ENCODE measurements at places on chromosomes 3 and 15.
A peak's percentile ranks its signal among the peaks of the same experiment; 100 is the strongest.

DNA sequence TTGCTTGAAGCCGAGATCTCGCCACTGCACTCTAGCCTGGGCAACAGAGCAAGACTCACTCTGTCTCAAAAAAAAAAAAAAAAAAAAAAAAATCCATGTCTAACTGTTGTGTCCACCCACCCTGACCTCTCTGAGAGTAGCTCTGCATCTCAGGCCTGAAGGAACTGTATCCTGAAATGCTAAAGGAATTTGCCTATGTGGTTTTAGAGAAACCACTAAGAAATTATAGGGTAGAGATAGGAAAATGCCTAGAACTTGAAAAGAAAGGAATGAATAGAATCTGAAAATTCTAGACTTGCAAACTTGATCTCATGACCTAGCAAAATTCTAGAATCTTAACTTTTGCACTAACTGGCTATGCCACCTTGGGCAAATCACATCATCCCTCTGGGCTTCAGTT, 217.5 kb upstream of the ROPN1 start:
- DNase-seq = peak; percentile 3

- no peak for DNase-seq
Measured at GRCh38 chr3:4306860-4307259, 3.7 kb downstream of the SETMAR start.

- DNase-seq = no peak
Measured at GRCh38 chr3:24299246-24299805, 195.3 kb downstream of the THRB start.

GRCh38 chr3:5292512-5292911, 105.0 kb downstream of the EDEM1 start:
- no peak for DNase-seq

DNA sequence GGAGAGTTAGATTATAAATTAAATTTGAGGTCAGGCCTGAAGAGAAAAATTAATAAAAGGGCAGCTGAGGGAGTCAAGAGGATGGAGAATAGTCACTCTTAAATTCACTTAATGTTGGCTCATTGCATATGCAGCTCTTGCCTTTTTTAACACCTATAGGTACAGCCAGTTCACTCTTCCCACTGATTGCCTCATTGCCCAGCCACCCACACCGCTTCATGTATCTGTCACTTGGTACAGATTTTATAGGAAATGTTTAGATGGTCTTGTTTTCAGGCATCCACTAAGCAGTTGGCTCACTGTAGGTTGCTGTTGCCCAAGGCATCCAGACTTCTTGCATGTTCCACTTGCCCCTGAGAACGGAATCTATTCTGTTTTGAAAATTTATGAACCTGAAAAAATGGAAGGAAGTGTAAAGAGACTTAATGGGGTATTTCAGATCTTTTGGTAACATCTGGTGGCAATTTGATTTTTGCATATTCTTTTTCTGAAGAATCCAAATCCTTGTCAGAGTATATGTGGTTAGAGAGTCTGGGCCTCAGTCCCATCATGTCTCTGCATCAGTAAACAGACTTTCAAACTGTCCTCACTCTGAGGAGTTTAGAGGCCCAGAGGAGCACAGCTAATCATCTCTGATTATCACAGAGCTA, 151.9 kb downstream of the RBPMS2 start:
- peak; percentile 11 for DNase-seq

- DNase-seq = no peak
Measured at GRCh38 chr15:46938169-46938568, 779.1 kb upstream of the SEMA6D start.

- DNase-seq = no peak
Measured at GRCh38 chr3:11591002-11591355, 52.7 kb downstream of the VGLL4 start.

- DNase-seq = no peak
Measured at GRCh38 chr3:105979961-105980360, 111.1 kb upstream of the CBLB start.

GRCh38 chr3:122186372-122186771, 2.9 kb downstream of the CASR start:
- no peak for DNase-seq

DNA sequence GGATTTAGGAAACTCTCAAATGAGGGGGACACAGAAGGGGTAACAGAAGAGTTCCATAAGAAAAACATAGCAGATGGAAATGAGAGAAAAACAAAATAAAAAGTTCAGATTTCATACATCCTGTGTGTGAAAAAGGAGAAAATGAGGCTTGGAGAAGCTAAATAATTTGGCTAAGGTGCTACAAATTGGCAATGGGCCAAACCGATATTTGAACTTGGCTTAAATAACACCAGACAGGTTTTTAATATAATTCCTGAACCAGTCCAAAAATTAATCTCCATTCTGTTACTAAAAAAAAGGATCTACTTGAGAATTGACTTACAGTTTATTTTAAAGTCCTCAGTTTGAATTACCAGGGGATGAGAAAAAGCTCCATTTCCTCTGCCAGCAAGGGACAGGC, 342.9 kb upstream of the DPH6 start:
- DNase-seq = no peak

GRCh38 chr3:72681598-72681997, 166.6 kb downstream of the SHQ1 start:
- DNase-seq = no peak

DNA sequence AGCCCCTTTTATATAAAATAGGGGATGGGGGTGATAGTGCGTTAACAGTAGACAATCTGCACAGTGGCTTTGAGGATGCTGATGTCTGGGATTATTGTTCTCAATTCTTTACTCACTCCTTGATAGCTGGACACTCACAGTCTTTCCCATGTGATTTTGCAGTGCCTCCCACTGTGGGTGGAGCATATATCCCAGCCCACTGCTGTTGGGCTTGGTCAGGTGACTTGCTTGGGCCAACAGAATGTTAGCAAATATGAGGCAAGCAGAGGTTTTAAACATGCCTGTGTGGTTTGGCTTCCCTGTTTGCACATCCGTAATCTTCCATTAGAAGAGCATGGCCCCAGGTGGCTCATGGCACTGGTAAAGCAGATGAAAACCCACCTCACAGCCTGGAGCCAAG, 46.5 kb downstream of the CPA3 start:
- DNase-seq = no peak

DNA sequence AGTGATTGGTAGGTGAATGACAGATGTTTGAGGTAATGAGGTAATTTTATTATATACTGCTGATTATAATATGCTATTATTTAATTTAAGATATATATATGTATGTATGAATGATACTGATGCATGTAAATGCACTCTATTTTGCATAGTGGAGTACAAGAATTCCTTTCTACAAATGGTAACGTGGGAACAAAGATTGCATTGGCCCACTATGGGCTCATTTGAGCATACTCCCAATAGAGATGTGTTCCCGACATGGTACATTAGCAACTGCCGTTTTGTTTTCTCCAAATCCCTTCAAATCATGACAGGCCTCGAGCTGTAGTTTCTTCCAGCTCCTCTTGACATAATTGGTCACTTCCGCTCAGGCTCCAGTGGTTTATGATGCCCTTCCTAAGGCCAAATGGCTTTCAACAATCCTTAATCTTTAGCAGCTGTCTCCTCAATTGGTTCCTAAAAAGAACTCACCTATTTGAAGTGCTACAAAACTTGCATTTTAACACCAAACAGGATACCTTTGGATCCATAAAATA, 266.1 kb downstream of the ADAMTSL3 start:
- no peak for DNase-seq

DNA sequence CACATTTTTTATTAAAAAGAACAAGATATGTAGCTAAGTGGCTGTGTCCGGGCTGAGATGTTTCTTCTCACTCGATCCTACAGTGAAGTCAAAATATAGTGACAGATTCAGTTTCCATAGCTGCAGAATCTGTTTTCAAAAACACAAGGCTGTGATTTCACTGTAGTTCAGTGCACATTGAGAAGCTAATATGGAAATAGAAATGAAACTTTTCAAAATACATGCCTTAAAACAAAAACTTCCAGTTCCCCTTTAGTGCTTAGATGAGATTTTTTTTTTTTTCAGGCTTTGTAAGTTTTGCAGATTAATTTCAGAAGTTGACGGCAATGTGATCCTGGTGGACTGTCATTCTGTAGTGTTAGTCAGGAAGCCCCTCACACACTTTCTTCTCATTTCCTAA, 23.8 kb upstream of the TRAK1 start:
- no peak for DNase-seq

DNA sequence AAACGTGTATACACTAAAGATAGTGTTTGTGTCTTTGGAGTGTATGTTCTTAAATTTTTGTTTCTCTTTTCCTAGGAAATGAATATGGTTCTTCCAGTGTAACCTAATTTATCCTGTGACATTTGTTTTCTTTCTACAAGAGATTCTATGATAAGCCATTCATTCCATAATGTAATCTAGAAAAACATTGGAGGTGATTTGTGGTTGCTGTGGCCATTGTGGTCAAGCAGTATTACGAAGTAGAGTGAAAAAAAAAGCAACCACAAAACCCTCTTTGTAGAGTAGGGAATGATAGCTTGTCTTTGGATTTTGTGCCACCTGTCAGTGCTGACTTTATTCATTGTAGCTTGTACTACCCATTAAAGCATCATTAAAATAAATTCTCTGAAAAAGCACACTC, 1209.6 kb downstream of the ZPLD1 start:
- DNase-seq = no peak

DNA sequence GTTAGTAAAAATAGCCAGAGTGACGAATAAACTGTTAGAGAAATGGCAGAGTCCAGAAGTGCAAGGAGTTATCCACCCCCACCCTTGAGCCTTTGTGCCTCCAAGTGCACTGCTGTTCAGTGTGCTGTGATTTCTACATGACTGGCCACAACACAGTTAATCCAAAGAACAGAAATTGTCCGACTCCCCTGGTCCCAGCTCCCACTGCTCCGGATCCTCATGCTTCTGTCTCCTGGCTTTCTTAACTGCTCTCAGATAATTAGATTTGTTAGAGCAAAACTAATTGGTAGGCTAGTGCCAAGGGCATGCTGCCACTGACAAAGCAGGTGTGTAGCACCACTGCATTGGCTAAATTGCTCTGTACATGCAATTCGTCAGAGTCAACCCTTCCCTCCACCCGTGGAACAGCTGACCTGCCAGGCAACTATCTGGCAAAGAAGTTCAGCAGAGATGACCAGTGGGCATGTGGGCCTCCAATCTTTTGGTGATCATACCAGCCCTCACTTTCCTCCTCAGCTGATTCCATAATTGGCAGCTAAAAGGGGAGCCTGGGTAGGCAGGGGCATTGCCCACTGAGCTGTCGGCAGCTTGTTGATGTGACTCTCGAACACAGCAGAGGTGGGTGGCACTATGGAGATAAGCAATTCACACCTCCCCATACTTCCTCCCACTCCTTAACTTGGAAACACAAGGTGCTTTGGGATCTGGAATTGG, 18.9 kb upstream of the ACAP2 start:
- DNase-seq = no peak

GRCh38 chr3:70774641-70775040, 462.2 kb upstream of the MDFIC2 start:
- DNase-seq = no peak

GRCh38 chr3:42014458-42014920, 52.6 kb upstream of the ULK4 start:
- DNase-seq = no peak

GRCh38 chr15:78822514-78822913, 11.2 kb upstream of the ADAMTS7 start:
- no peak for DNase-seq

DNA sequence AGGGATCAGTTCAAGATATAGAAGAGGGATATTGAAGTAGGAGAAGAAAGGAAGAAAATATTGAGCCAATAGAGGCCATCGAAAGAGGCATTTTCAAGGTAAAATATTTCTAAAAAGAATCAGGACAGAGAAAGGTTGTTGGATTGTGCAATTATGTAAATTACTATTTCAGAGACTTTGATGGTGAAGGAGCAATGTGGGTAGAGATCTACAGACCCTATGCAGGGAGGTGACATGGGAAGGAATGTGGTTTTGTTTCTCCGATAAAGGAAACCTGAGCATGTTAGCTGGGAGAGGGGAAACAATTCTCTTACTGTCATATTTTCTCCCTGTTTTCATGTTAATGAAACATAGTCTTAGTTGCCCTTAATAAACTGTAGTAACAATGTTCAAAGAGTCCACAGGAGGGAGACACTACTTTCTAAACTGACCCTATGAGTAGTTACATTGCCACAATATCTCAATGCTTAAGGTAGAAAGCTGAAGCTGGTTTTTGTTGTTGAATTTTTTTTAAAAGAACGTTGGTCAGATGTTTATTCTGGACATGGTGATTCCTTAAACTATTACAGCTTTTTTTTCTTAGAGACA, 133.3 kb downstream of the GRM7 start:
- DNase-seq = no peak

GRCh38 chr3:12992629-12993516, 80.4 kb downstream of the IQSEC1 start:
- DNase-seq = no peak

GRCh38 chr3:2096216-2096615, 2.5 kb upstream of the CNTN4 start:
- no peak for DNase-seq

- no peak for DNase-seq
Measured at GRCh38 chr15:29377161-29377560, 107.5 kb upstream of the NSMCE3 start.

GRCh38 chr3:149145974-149146373, 16.5 kb downstream of the HPS3 start:
- no peak for DNase-seq

DNA sequence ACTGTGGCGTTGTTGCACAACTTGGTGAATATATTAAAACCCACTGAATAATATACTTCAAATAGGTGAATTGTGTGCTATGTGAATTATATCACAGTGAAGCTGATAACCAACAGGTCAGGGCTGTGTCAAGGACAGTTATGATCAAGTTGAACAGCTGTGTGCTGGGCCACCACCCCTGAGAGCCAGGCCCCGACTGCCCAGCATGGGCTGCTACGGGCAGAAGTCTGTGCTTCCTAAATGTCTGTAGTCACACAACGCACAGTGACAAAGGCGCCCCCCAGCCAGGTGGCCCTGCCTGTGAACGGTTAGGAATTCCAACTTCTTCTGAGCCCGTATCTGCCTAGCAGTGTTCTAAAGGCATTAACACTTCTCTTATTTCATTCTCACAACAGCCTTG, 32.8 kb downstream of the TKT start:
- no peak for DNase-seq

GRCh38 chr15:25668236-25668795, 194.8 kb downstream of the ATP10A start:
- DNase-seq = no peak

DNA sequence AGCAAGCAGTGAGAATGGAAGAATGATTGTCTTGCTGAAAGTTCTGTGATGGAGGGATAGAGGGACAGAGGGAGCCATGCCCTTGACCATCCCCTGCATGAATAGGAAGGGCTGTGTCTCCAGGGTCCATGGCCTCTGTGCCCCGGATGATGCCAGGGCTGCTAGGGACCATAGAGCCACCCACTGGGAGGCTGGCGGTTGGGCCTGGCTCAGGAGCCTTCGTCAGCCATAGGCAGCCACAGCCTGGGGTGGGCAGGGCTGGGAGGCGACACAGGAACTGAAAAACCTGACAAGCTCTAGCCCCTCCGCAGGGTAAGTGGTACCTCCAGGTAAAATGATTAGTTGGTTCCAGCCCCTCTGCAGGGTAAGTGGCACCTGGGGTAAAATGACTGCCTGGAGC, 19.1 kb upstream of the LAMP3 start:
- no peak for DNase-seq

- DNase-seq = no peak
Measured at GRCh38 chr3:186374376-186374775, 12.3 kb upstream of the DGKG start.
